ENCODE measurements at places on chromosomes 11 and 22.

DNA sequence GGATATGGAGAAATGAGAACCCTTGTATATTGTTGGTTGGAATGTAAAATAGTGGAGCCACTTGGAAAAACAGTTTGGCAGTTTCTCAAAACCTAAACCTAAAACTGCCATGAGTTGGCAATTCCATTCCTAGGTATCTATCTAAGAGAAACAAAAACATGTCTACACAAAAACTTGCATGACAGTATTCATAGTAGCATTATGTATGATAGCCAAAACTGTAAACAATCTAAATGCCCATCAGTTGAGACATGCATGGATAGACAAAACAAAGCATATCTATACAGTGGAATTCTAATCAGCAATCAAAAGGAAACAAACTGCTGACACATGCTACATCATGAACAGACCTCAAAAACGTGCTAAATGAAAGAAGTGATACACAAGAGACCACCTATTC is 34.9 kb downstream of the TRAF6 start:
- no peak for DNase-seq

GRCh38 chr22:39563571-39564428 is 6.8 kb upstream of the CACNA1I start:
- DNase-seq, result no peak

DNA sequence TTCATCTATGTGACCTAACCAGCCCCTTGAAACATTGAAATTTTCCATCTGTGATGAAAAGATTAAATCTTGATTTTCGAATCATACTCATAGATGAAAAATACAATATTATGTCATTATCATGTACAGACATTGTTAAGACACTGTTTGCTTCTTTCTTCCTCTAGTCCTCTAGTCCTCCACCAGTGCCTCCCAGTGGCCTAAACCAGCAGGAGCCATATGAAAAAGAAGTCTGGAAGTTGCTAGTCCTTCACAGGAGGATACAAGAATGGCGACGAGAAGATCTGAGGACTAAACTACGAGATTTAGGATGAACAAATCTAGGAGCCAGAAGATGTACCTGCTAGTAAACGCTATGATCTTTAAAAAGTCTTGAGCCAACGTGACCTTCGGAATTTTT is 134.1 kb downstream of the SLC17A6 start:
- DNase-seq, result no peak

- no peak for DNase-seq
Measured at GRCh38 chr11:116787436-116787785, 412 bp downstream of the ZPR1 start.

DNA sequence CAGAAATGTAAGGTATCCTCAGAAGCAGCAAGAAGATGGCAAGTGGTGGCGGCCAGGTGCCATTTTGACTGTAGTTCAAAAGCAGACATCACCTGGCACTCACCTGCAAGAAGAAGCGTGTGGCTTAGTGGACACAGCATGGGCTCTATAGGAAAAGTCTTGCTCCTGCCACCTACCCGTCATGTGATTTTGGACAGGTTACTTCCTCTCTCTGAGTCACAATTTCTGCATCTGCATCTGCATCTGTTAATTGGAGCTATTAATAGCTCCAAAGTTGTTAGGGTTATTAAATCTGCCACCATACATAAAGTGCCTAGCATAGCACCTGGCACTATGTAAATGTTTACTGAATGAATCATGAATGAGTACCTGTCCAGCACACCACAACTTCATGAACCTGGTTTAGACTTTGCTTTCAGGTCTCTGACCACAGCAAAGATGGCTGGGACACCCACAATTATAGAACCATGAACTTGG is 16.8 kb downstream of the RAB30 start:
- no peak for DNase-seq

DNA sequence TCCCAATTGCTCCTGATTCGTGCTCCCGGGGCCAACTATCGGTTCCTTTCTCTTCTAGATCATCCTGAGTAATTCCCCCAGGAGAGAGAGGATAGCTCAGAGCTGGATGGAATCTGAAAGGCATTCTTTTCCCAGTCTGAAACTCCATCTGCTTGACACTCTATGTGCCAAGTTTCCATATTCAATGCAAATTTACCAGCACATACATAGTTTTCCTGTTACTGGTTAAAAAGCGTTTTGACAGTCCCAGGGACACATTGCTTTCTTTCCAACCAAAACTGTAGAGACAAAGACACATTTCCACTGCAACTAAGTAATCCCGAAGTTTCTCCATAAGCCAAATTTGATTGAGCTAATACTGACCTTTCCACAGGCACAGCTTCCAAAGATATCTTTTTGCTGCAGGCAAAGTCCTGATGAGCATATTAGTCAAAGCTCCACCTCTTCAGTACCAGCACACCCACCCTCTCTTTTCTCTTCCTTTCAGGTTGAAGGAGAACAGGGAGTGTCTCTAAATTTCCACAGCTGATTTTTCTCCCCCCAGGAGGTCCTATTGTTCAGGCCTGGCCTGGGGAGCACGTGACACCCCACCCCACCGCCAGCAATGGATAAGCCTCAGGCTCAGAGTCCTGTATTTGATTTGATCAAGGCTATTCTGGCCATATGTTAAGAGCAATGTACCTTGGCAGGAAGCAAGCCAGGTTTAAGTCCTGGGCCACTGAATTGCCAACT is 9.7 kb upstream of the ANKK1 start:
- no peak for DNase-seq

GRCh38 chr22:44616882-44617655 is 84.9 kb upstream of the PRR5 start:
- no peak for DNase-seq

DNA sequence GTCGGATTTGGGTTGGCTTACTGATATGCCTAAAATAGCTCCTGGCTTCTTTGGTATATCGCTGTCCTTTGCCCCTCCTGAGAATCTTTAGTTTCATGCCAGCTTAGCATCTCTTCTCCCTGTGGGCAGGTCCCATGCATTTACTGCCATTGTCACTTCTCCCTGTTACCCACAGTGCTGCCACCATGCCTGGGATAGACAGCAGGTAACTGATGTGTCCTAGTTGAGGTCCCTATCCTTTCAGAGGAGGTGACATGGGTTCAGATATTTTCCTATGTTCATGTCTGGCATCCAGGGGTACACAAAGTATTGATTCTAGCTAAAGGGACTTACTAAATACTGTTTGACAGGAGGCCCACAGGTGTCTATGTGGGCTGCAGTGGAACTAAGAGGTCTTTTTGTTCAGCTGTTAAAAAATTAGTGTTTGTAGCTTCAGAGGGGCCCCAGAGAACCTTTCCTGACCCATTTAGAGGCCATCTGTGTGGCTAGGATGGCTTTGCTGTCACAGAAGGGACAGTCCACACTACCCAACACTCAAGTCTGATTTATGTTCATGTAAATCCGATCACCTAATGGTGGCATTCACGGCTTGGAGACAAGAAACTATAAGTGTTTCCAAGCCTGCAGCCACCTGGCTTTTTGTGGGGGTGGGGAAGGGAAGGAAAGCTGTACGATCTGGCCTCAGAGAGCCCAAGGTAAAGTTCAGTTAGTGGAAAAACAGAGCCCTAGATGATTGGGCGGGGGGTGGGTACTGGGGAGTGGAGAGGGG is 8.5 kb downstream of the TIMP3 start:
- no peak for DNase-seq

DNA sequence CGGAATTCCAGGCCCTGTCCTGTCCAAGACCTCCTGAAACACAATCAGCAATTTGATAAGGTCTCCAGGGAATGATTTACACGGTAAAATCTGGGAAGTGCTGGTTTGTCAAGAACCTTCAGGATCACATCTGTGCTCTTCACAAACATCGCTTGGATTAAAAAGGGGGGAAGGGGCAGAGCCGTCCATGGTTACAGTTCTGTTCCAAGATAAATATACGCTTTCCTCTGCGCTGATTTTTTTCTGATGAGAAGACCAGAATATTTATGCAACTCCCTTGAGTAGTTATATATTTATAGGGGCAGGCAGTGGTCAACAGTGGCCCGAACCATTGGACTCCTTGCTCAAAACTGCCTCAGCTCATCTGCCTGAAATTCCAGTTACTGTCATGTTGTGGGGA is 9.2 kb upstream of the APOL5 start:
- DNase-seq, result no peak

- no peak for DNase-seq
Measured at GRCh38 chr11:93622043-93622442, 39.4 kb upstream of the CEP295 start.

DNA sequence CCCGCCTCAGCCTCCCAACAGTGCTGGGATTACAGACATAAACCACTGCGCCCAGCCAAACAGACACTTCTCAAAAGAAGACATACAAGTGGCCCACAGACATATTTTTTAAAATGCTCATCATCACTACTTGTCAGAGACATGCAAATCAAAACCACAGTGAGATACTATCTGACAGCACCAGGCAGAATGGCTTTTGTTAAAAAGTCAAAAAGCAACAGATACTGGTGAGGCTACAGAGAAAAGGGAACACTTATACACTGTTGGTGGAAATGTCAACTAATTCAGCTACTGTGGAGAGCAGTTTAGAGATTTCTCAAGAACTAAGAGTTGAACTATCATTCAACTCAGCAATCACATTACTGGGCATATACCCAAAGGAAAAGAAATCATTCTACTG is 67.0 kb downstream of the ARHGAP20 start:
- DNase-seq, result peak; percentile 2

DNA sequence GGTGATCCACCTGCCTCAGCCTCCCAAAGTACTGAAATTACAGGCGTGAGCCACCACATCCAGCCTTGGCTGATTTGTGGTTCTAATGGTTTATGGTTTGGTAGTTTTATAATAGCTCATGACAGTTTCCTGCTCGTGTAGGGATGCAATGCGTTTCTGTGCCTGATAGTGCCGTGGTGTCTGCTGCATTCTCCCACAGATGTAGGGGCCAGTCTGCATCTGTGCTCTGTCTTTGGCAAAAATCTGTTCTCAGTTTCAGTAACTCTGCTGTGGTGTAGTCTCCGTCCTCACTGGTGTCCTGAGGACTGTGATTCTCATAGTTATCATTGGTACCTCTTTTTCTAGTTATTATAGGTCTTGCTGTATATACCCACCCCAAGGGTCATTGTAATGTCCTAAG is 16.3 kb downstream of the ST14 start:
- DNase-seq, result no peak

DNA sequence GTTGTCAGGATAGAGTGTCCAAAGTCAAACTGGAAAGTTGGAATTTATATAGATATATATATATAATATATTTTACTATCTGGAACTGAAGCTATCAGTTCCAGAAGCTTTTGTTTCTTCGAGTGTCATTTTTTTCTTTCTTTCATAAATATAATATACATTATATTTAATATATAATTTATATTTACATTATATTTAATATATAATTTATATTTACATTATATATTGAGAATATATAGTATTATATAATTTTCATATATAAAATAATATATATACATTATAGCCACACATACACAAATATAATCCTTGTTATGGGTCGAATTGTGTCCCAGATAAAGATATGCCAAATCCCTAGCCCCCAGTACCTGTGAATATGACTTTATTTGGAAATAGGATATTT is 842.3 kb upstream of the LRRC4C start:
- DNase-seq, result no peak

GRCh38 chr11:73121692-73122091 is 20.4 kb downstream of the FCHSD2 start:
- DNase-seq, result no peak

- no peak for DNase-seq
Measured at GRCh38 chr22:45538281-45538680, 35.6 kb downstream of the FBLN1 start.

- DNase-seq, result no peak
Measured at GRCh38 chr22:44402196-44403111, 89.7 kb upstream of the SHISAL1 start.

Data from activated CD4-positive, alpha-beta T cell treated with anti-CD3 and anti-CD28 coated beads, Interleukin-2, Interleukin-4, amounts not matched to agents 100 ng/mL and 50 ng/mL, durations not matched to agents 16 hours and 8 hours (primary cell).